ENCODE measurements at places on chromosomes 2 and 18.

DNA sequence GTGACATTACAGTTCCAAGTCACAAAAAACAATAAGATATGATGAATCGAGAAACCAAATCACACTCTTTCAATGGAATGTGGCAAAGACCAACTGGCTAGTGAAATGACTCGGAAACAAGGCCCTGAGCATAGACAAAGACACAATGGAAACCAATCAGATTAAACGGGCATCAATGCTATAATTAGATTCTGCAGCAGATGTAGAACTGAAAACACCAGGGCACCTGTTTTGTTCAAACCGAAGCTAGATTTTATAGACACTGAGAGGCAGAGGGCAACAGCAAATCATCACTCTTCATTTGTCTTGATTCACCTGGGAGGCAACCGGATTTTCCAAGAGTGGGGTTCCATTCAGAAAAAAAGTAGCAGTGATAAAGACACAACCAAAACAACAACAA lies 92.8 kb upstream of the BARD1 start:
- DNase-seq = no peak

DNA sequence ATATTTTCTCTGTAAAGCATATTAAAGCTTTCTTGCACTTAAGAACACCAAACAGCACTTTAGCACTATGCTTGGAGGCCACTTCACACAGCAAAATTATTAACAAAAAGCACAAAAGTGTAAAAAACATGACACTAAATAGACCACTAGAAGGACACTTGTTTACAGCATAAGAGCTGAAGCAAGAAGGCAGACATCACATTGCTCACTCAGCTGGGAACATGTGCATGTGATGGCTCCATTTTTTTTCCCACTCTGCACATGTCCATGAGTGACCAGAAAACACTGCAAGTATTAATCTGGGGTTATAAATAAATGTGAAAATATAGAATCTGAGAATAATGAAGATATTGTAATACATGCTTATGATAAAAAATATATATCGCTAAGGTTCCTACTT lies 103.1 kb upstream of the MAPRE2 start:
- DNase-seq = no peak

DNA sequence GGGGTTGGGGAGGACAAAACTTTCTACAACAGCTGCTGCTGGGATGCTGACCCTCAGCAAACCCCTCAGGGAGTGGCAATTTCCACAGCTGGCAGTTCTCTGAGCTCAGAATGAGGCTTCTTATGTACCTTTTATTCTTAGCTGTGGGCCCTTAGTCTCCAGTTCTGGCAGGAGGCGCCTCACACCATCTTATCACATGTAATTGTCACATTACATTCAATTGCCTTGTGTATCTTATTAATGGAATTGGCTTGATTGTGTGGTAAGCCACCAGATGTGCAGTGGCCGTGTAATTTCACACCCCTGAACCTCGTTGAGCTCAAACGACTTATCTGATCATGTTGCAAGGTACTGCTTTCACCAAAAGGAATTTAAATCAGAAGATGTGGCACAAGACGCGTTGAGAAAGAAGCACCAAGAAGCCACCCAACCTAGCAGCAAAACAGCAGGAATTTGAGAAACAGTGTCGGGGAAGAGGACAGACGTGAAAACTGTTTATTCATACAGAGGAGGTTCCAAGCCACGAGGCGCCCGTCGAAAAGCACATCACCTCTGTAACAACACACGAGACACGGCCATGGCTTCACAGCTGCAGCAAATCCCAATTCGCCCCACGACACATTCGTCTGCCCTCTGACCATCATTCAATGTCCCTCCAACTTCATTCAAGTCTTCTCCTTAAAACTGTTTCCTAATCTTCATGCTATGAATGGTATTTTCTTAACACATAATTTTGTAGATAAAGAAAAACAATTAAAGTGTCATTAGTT lies 53.6 kb upstream of the LPIN2 start:
- DNase-seq = no peak

DNA sequence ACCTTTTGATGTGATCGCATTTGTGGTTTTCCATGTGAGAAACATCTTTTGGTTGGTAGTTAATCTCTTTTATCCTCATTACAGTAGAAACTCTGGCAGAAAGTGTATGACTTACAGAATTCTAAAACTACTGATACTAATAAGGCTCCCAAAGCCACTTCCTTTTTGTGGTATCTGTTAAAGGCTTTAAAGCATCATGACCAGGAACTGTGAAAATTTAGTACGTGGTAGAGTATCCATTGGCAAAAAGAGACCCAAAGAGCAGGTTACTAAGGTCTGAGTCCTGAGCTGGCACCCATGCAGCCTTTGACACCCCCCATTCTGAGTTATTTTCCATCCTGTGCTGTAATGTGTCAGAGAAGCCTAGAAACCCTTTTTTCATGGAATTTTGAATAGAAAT lies 94.5 kb downstream of the DPP4 start:
- no peak for DNase-seq

DNA sequence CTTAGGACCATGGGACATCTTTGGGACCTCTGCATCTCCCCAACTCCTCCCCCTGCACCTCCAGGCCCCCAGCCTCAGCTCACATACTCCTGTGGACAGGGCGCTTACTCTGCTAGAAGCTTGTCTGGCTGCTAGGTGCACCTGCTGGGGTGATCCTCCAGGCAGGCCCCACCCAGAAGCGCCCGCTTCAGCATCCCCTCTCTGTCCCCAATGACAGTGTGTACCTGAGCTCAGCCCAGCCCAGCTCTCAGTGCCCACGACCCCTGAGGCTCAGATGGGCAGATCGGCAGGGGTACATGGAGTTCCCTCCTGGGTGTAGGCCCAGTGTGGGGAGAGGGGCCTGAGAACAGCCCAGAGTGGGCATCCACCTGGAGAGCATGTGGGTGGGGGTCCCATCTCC lies 5.9 kb downstream of the TEKT4 start:
- no peak for DNase-seq

GRCh38 chr2:178834086-178834485 lies 26.9 kb upstream of the TTN start:
- DNase-seq = no peak

GRCh38 chr2:157946919-157947557 lies 70.9 kb upstream of the ACVR1 start:
- DNase-seq = no peak

- DNase-seq = no peak
Observed at GRCh38 chr2:46342566-46343315, 45.5 kb downstream of the EPAS1 start.

DNA sequence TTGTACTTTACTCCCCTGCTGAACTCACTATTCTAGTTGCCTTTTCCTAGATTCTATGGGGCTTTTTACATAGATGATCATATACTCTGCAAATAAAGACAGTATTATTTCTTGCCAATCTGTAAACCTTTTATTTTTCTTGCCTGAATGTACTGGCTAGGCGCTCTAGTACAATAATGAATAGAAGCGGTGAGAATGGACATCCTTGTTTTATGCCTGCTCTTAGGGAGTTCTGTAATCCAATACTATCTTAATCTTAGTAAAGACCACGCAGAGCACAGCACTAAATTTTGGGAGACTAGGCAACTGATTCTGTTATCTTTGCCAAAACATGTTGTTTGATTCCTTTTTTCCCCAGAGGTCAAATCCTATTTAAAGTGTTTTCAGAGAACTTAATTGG lies 7.0 kb downstream of the KRCC1 start:
- no peak for DNase-seq

GRCh38 chr2:177474301-177474700 lies 81.7 kb downstream of the AGPS start:
- DNase-seq = no peak

- DNase-seq = no peak
Observed at GRCh38 chr18:22868831-22869230, 64.3 kb upstream of the RBBP8 start.

GRCh38 chr2:52036024-52036423 lies 1004.1 kb upstream of the NRXN1 start:
- no peak for DNase-seq

GRCh38 chr2:54524226-54524991 lies 68.3 kb downstream of the SPTBN1 start:
- DNase-seq = peak; percentile 7
